ENCODE measurements at places on chromosomes 2 and 18.

DNA sequence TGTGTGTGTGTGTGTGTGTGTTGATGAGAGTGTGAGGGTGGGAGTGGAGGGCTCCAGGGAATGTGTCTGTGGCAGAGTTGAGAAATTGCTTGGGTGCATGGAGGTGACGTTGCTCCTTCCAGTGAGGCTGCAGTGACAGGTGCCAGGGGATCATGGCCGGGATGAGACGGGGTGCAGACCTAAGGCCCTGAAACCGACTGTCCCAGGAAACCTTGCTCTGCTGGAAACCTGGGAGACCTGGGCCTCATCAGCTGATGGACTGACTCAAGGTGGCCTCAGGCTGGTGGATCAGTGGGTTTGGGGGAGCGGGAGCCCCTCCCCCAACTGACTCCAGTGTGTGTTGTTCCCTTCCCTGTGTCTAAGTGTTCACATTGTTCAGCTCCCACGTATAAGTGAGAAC is 56.6 kb downstream of the INHBB start:
- no peak for DNase-seq

- DNase-seq: no peak
Observed at GRCh38 chr18:8860845-8861642, 155.7 kb downstream of the MTCL1 start.

- peak; percentile 95 for DNase-seq
Observed at GRCh38 chr18:28112056-28112470, 64.9 kb downstream of the CDH2 start.

GRCh38 chr2:155100261-155100660 is 401.8 kb downstream of the KCNJ3 start:
- no peak for DNase-seq

DNA sequence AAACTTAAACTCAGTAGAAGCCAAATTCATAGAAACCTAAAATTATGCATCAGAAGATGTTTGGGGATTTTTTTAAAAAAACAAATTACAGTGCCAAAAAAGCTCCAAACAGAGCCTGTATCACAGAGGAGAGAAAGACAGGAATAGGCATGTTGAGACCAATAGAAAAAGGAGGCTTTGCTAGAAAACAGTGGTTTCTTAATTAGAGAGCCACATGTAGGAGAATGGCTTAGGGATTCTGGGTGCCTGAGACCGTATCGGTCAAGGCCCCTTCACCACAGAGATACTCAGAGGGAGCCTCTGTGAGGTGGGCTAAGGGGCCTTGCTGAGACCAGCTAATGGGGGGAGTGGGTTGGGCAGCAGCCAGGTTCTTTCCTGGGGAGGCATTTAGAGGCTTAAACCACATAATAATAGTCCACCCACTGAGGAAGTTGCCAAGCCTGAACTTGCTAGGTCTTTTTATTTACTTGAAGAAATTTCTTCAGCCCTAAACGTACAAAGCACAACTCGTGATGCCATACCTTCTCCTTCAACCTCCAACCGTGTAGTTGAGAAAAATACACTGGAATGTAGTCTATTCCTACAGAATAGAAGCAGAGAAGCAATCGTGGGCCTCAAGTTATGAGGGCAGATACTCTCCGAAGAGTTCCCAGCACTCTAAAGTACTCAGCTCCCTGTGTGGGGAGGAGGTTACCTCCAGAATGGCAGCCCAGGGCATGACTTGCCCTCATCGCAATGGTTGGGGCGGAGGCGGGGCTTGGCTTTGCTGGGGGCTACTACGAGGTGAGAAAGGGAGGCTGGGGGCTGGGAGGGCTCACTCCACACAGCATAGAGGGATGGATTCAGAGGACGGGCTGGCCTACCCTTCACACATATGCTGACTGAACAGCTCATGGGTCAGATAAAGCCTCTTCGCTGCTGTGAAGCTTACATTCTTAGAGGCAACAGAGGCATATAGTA is 237.9 kb downstream of the TPGS2 start:
- no peak for DNase-seq

DNA sequence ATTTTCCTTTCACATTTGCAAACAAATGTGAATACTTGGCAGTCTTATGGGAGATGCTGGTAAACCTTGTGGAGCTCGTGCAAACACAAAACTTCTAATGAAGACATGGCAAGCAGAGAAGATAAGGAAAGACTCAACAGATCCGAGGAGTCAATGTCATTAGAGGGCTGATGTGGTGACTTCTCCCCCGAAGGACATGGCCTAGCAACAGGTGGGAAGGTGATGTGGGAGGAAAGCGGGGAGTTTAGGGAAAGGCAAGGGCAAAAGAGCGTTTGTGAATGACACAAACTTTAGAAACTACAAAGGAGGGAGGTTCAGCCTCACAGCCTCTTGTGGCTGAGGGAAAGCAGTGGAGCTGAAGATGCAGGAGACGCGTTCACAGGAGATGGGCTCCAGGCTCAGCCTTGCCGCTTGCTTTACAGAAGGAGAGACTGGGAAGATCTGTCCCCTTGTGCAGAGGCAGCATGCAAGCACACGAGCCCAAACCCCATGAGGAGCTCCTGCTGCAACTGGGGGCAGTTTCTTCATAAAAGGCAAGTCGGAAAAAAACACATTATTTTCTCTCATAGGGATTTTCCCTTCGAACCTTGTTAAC is 86.6 kb downstream of the SOWAHC start:
- DNase-seq: no peak

- no peak for DNase-seq
Observed at GRCh38 chr18:56161566-56162260, 476.7 kb downstream of the TXNL1 start.

GRCh38 chr2:218471982-218472381 is 53.1 kb downstream of the VIL1 start:
- DNase-seq: no peak

- no peak for DNase-seq
Observed at GRCh38 chr18:44777457-44778192, 96.9 kb downstream of the SETBP1 start.

DNA sequence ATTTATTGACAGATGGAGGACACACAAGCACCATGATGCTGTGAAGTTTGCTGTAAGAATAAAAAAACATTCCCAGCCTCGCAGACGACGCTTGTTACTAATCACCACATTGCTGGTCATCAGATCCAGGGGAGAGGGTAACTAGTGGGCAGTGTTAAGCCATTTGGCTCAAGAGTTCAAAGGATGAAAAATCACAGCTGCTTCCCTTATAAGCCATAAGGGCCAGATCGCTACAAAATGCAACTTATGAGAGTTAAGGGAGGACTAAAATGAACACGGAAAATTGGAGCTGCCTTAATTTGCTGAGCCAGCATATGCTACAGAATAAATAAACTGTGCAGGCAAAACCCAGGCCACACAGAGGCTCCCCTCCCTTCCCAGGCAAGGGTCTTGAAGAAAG is 522.6 kb downstream of the TDRD15 start:
- DNase-seq: no peak

GRCh38 chr2:117702098-117702497 is 112.4 kb upstream of the DDX18 start:
- no peak for DNase-seq

GRCh38 chr2:64423303-64423702 is 30.7 kb upstream of the LGALSL start:
- DNase-seq: no peak

DNA sequence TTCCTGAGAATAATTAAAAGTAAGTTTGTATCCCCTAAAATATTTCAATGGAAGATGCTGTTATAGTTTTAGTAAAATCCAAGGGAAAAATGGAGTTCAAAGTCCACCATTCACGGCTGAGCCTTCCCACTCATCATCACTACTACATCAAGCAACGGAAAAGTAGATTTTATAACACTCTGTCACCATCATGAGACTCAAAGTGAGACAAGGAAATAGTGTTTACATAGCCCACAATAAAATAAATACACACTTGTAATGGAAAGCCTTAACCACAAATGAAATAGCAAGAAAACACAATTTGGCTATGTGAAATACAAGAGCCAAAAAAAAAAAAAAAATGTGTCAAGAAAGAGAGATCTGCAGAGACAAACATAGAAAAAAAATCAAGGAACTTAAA is 569.9 kb upstream of the REG3G start:
- DNase-seq: no peak

GRCh38 chr2:21500401-21500945 is 376.7 kb downstream of the TDRD15 start:
- no peak for DNase-seq

DNA sequence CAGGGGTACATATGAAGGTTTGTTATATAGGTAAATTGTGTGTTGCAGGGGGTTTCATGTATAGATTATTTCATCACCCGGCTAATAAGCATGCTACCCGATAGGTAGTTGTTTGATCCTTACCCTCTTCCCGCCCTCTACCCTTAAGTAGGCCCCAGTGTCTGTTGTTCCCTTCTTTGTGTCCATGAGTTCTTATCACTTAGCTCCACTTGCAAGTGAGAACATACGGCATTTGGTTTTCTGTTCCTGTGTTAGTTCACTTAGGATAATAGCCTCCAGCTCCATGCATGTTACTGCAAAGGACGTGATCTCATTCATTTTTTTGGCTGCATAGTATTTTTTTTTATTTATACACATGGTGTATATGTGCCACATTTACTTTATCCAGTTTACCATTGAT is 34.2 kb upstream of the ELAC1 start:
- no peak for DNase-seq

DNA sequence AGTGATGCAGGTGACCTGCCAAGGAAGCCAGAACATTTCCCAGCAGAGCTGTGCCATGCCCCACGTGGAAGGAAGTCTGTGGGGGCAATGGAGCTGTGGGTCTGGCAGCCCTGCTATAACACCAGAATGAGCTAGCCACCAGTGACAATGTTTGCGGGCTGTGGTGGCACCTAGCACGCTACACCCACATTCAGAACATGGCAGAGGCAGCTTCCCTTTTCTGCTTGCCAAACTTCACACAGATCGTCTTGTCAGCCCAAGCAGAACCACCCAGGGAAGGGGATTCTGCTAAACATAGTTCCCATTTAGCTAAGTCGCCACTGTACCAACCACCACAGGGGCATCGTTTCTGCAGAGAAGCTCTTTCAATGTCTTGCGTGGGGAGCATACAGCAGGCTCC is 27.0 kb upstream of the CCDC93 start:
- no peak for DNase-seq

All from fibroblast of skin of back (primary cell).